Psoas muscle (tissue), 8 donors: ENCODE measurements at places on chromosomes 4 and X. TPM values are rescaled to one million over a fixed set of nuclear protein-coding genes. Genes with fewer than 3 reads are reported as not detected.

The NAA11 gene
- total RNA-seq = not detected

GRCh38 chrX:79146640-79147390 is 2.3 kb downstream of the GPR174 start:
- DNase-seq = no peak

- no peak for DNase-seq
Observed at GRCh38 chr4:78100060-78100459, 42.9 kb downstream of the FRAS1 start.

GRCh38 chr4:114964026-114964425 is 149.4 kb downstream of the NDST4 start:
- DNase-seq = no peak

DNA sequence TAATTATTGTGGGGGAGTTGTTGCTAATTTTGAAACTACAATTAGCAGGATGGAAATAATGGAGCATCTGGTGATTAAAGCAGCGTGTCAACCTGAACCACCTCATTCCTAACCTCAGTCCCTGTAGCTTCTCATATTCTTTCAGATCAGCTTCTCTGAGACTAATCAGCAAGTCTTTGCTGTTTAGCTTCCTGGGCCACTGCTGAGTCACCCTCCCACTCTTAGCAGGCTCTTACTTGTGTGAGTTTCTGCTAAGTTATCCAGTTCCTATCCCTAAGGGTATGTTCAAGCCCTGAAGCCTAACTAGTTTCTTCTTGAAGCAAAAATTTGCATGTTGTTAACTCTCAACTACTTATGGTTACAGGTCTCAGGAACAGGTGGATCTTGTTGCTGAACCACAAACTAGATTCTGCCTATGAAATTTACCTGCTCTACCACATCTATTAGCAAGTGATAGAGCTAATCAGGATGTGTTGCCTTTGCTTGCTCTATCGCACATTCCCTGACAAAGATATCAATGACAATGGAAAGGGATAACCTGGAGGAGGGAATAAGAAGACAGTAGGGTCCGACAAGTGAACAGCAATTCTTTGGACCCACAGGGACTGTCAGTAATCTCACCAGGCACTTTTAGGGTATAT is 134.2 kb downstream of the EIF4E start:
- DNase-seq = no peak

The SRPX gene
- 22.5 TPM for total RNA-seq

- no peak for DNase-seq
Observed at GRCh38 chr4:19720190-19720589, 531.5 kb upstream of the SLIT2 start.

The PAGE2 gene
- total RNA-seq = not detected

- no peak for DNase-seq
Observed at GRCh38 chr4:10960389-10960788, 275.8 kb upstream of the CLNK start.

- DNase-seq = peak; percentile 27
Observed at GRCh38 chr4:153257151-153257620, 52.9 kb downstream of the TRIM2 start.

- DNase-seq = no peak
Observed at GRCh38 chrX:11347300-11347699, 54.1 kb downstream of the AMELX start.
